ENCODE measurements at places on chromosomes 6 and 20.

GRCh38 chr20:1811621-1812498 lies 83.3 kb upstream of the SIRPA start:
- DNase-seq = no peak

GRCh38 chr6:105645156-105645555 lies 242.3 kb upstream of the PREP start:
- DNase-seq = no peak

GRCh38 chr6:166534658-166535406 lies 51.6 kb downstream of the RAMACL start:
- DNase-seq = no peak

DNA sequence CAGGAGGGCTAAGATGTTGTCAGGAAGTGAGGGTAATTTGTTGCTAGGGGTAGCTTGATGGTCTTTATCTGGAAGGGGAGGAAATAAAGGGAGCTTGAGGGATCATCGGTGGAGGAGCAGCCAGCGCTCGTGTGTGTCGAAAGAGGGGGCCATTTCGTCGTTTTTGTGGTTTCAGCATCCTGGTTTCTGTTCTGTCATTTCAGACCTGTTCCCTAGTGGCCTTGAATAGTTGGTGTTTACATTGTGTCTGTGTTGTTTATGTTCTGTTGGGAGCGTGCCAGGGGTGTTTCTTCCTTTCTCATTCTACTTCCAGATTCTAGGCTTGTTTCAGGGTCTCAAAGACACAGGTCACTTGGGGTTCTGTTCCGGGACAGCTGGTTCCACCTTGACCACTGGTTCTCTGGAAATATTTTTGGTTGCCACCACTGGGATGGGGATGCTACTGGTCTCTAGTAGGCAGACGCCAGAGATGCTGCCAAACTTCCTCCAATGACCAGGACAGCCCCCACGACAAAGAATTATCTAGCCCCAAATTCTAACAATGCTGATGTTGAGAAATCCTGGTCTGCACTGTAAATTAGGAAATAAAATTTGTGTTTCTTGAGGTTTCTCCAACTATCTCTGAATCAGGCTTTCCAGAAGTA lies 113.9 kb upstream of the NAA20 start:
- DNase-seq = no peak

DNA sequence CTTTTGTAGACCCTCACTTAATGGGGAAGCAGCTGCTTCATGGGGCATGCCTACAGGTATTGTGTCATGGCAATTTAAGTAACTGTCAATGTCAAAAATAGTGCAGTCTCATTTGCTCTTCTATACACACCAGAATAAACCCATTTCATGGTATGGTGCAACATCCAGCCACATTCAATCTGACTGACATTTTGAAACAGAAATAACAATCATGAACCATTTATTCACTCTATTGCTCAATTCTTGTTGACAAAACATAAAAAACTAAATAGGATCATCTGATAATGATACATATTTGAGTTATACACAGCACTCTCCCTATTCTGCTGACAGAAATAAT lies 122.9 kb downstream of the MAP7 start:
- no peak for DNase-seq

DNA sequence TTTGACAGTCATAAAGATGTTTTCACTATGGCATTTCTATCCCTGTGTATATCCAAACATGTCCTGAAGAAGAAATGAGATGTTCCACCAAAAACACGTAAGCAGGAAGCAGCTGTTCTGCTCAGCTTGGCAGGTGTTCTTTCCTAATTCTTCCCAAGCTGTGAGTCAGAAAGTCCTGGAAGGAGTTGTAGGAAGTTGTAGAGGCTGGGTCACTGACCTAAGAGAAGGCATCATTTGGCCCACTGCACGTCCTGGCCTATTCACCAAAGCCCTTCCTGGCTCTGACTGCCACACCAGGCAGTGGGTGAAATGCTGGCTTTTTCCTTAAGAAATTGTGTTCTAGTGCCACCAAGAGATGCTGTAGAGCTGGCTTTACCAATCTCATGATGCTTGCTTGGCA lies 40.3 kb downstream of the STX11 start:
- DNase-seq = no peak
